ENCODE measurements at places on chromosomes 6 and 20. TPM values are rescaled to one million over a fixed set of nuclear protein-coding genes. Genes with fewer than 3 reads are reported as not detected.

The MEA1 gene
- 73.8 TPM for total RNA-seq

The FILIP1 gene
- 47.1 TPM for total RNA-seq

The MCHR2 gene
- 0.36 TPM for total RNA-seq

The MICB gene
- 1.5 TPM for total RNA-seq

The LHFPL5 gene
- not detected for total RNA-seq

The CTAGE9 gene
- not detected for total RNA-seq

The ACSS1 gene
- total RNA-seq: 29.1 TPM

The PRDM13 gene
- not detected for total RNA-seq

The TP53TG5 gene
- total RNA-seq: not detected

The SLC12A5 gene
- total RNA-seq: not detected

The OSER1 gene
- 47.4 TPM for total RNA-seq

The PLEKHG1 gene
- total RNA-seq: 11.9 TPM

The OR2W1 gene
- not detected for total RNA-seq

The CDC5L gene
- 23.5 TPM for total RNA-seq

The PDE7B gene
- 6.3 TPM for total RNA-seq

The SERINC1 gene
- 256 TPM for total RNA-seq

- peak; percentile 69 for DNase-seq
- no peak overlapping the region for H3K4me3 ChIP-seq
- no peak overlapping the region for H3K27ac ChIP-seq
- H3K27me3 ChIP-seq: no peaks in the 10 kb centered on the region
- H3K36me3 ChIP-seq: no peaks in the 10 kb centered on the region
- H3K4me1 ChIP-seq: no peaks in the 10 kb centered on the region
Measured at GRCh38 chr20:56945057-56945456, 316.0 kb downstream of the TFAP2C start.

GRCh38 chr20:33279261-33279910, 3.6 kb upstream of the BPIFB1 start:
- no peak for DNase-seq
- no peaks in the 10 kb centered on the region for H3K36me3 ChIP-seq
- H3K4me1 ChIP-seq: no peaks in the 10 kb centered on the region
- H3K4me3 ChIP-seq: no peak overlapping the region

- DNase-seq: no peak
- H3K4me1 ChIP-seq: no peaks in the 10 kb centered on the region
- H3K4me3 ChIP-seq: no peak overlapping the region
- no peak overlapping the region for H3K27ac ChIP-seq
- H3K36me3 ChIP-seq: no peaks in the 10 kb centered on the region
Measured at GRCh38 chr6:69487688-69488087, 309.1 kb downstream of the LMBRD1 start.

- no peaks in the 10 kb centered on the region for H3K36me3 ChIP-seq
- H3K4me3 ChIP-seq: no peak overlapping the region
- no peaks in the 10 kb centered on the region for H3K4me1 ChIP-seq
- no peak overlapping the region for H3K27ac ChIP-seq
- no peak for DNase-seq
Measured at GRCh38 chr6:38656896-38657295, 17.2 kb upstream of the BTBD9 start.

GRCh38 chr6:3791526-3792203, 40.2 kb upstream of the PXDC1 start:
- no peak for DNase-seq
- no peaks in the 10 kb centered on the region for H3K36me3 ChIP-seq
- peaks cover 8% of the 10 kb centered on the region for H3K4me1 ChIP-seq
- no peak overlapping the region for H3K27ac ChIP-seq
- H3K4me3 ChIP-seq: no peak overlapping the region
- no peaks in the 10 kb centered on the region for H3K27me3 ChIP-seq

DNA sequence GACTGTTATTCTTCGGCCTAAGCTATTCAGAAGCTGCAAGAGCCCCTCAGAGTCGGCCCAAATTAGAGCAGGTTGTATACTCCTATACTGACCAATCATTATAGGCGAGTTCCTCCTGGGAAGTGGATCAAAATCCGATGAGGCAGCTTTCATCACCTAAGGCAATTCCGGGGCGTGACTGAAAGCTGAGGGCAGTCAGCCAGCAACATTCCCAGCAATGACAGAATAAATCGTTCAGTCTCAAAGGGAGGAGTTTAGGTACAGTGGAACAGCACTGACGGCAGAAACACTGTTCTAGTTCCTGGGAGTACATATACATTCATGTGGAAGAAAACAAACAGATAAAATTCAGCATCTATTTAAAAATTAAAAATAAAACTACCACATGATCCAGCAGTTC, 10.8 kb downstream of the HLA-DQB2 start:
- no peak for DNase-seq
- H3K4me3 ChIP-seq: no peak overlapping the region
- H3K36me3 ChIP-seq: no peaks in the 10 kb centered on the region
- H3K4me1 ChIP-seq: no peaks in the 10 kb centered on the region

GRCh38 chr6:98875375-98875774, 41.0 kb downstream of the POU3F2 start:
- DNase-seq: no peak
- H3K4me3 ChIP-seq: no peak overlapping the region
- H3K4me1 ChIP-seq: no peaks in the 10 kb centered on the region
- H3K27me3 ChIP-seq: no peaks in the 10 kb centered on the region
- H3K27ac ChIP-seq: no peak overlapping the region

GRCh38 chr6:31568537-31568961, 3.5 kb upstream of the LTA start:
- DNase-seq: no peak
- H3K27me3 ChIP-seq: no peaks in the 10 kb centered on the region
- H3K36me3 ChIP-seq: no peaks in the 10 kb centered on the region
- no peak overlapping the region for H3K27ac ChIP-seq

GRCh38 chr20:63534427-63534830, 2.7 kb downstream of the PTK6 start:
- DNase-seq: no peak
- peaks cover 41% of the 10 kb centered on the region for H3K27me3 ChIP-seq
- H3K4me1 ChIP-seq: peaks cover 8% of the 10 kb centered on the region
- no peaks in the 10 kb centered on the region for H3K36me3 ChIP-seq

GRCh38 chr20:33444797-33445560, 1.4 kb upstream of the SNTA1 start:
- no peaks in the 10 kb centered on the region for H3K27me3 ChIP-seq
- H3K4me3 ChIP-seq: no peak overlapping the region
- H3K36me3 ChIP-seq: no peaks in the 10 kb centered on the region
- H3K27ac ChIP-seq: peak overlapping the region; percentile 91
- H3K4me1 ChIP-seq: peaks cover 25% of the 10 kb centered on the region

- DNase-seq: no peak
- no peak overlapping the region for H3K4me3 ChIP-seq
- H3K27ac ChIP-seq: no peak overlapping the region
- H3K27me3 ChIP-seq: no peaks in the 10 kb centered on the region
- H3K4me1 ChIP-seq: no peaks in the 10 kb centered on the region
Measured at GRCh38 chr6:119581220-119581619, 231.7 kb upstream of the MAN1A1 start.

DNA sequence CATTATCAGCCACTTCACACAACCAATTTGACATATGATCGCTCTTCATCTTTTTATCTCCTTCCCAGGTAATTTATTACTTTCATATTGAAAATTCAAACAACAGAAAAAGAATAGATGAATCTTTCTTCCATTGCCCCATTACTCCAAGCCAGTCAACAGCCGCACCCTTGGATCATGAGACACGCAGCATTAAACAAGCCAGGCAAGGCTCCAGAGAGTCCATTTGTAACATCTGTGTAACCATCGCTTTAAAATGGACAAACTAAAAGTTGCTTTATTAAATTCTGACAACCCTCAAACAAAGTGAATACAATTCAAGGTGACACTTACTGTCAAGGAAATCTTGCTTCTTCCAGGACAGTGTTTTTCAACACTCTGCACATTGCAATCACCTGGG, 200.3 kb downstream of the EPM2A start:
- H3K27me3 ChIP-seq: no peaks in the 10 kb centered on the region
- H3K36me3 ChIP-seq: no peaks in the 10 kb centered on the region
- no peaks in the 10 kb centered on the region for H3K4me1 ChIP-seq
- H3K27ac ChIP-seq: no peak overlapping the region
- H3K4me3 ChIP-seq: no peak overlapping the region
- no peak for DNase-seq

DNA sequence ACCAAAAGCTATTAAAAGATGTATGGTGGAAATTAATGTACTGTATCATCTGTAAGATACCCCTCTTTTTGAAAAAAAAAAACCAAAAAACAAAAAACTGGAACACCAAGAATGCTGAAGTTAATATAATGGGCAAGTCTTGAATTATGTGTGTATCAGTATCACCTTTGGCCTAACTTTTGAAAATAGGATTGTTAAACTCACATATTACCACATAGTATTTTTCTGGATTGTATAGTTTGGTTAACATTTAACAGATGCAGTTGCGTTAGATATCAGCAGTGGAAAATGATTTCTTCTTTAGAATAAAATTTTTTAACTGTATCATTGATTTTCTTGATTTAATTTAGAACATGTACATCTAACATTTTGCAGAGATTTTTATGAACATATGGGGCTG, 118.5 kb downstream of the LRRC1 start:
- H3K4me3 ChIP-seq: no peak overlapping the region
- no peak for DNase-seq
- no peaks in the 10 kb centered on the region for H3K36me3 ChIP-seq
- no peaks in the 10 kb centered on the region for H3K4me1 ChIP-seq

DNA sequence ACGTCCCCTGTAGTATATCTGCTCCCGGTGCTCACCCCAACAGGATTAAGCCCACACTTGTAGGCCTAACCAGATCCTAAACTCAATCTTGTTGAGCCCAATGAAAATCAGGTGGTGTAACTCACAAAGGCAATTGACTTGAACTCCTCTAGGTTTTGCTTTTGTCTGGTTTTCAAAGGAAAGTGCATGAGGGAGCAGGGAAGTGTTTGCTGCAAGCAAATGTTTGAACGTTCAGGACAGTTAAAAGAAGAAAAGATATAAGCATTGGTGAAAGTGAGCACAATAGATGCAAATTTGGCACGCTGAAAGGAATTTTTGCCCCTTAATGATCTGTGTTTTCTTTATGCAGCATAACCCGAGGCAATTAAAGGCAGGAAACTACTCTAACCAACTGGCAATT, 212.6 kb downstream of the PLCB1 start:
- no peaks in the 10 kb centered on the region for H3K27me3 ChIP-seq
- H3K4me1 ChIP-seq: peaks cover 49% of the 10 kb centered on the region
- peak overlapping the region; percentile 32 for H3K27ac ChIP-seq
- no peaks in the 10 kb centered on the region for H3K36me3 ChIP-seq

GRCh38 chr6:39173270-39173669, 56.0 kb downstream of the KCNK5 start:
- no peak overlapping the region for H3K27ac ChIP-seq
- no peak for DNase-seq
- H3K4me3 ChIP-seq: no peak overlapping the region
- H3K27me3 ChIP-seq: no peaks in the 10 kb centered on the region
- H3K36me3 ChIP-seq: no peaks in the 10 kb centered on the region
- no peaks in the 10 kb centered on the region for H3K4me1 ChIP-seq

DNA sequence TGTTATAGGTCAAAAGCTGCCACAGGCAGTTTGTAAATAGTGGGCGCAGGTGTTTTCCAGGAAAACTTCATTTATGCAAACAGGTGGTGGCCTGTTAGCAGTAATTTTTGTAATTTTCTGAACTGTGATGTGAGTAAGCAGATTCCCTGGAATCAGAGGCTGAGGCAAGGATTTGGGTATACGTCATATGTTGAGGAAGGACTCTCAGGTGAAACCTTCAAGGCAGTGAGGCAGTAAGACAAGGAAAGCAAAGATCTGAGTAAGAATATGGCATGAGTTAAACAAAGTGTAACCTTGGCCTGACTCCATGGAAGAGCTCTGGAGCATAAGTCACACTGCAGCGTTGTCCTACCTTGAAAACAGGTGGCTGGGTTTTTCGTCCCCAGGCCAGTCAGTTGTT, 291.1 kb upstream of the BTBD3 start:
- DNase-seq: no peak
- H3K36me3 ChIP-seq: no peaks in the 10 kb centered on the region
- H3K27ac ChIP-seq: no peak overlapping the region
- H3K4me3 ChIP-seq: no peak overlapping the region
- no peaks in the 10 kb centered on the region for H3K27me3 ChIP-seq
- no peaks in the 10 kb centered on the region for H3K4me1 ChIP-seq

DNA sequence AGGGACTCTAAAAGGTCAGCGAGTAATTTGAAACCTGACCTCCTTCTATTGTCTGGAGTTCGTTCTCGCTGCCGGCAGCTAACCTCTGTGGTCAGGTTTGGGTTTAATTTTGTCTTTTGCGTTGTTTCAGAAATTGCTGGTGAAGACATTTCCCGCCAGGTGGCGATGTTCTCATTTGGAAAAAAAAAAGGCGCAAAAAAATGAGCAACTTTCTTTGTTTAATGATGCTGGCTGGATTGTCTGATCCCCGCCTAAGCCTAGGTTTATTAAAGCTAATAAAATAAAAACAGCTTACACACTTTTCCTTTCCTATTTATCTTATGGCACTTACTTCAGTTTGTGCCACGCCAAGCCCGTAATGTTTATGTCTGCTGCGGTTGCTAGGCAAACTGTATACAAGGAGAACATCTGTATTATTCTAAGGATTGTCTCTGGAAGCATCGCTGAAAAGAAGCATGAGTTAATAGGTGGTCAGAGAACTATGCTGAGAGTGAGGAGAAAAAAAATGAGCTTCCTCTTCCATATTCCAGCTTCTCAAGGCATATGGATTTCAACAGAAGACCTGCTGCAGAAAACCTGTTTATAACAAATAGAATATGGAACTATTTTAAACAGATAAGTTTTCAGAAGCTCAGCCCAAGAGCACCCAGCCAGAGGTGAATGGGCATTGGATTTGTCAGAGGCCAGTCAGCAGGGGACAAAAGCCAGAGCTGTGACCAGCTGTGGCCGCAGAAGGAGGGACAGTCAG, 205.7 kb downstream of the DOK5 start:
- H3K27me3 ChIP-seq: no peaks in the 10 kb centered on the region
- no peak overlapping the region for H3K4me3 ChIP-seq
- H3K27ac ChIP-seq: no peak overlapping the region

DNA sequence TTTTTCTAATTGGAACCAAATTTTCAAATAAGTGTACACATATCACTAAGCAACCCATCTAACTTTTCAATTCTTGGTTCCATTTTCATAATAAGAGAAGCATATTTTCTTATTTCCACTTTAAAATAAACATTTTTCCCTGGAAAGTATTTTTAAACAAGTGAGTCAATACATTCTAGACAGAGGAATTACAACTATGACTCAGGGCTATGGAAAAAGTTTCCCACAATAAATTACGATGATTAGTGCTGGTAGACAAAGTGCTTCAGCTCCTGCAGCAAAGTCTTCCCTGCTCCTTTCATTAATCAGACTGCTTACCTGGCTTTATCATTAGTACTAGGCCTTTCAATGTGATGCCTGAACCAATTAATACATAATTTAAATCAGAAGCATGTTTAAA, 322.5 kb downstream of the HACE1 start:
- DNase-seq: no peak
- H3K4me1 ChIP-seq: peaks cover 34% of the 10 kb centered on the region
- no peak overlapping the region for H3K4me3 ChIP-seq
- no peaks in the 10 kb centered on the region for H3K36me3 ChIP-seq

- DNase-seq: no peak
- no peak overlapping the region for H3K4me3 ChIP-seq
- H3K27me3 ChIP-seq: no peaks in the 10 kb centered on the region
Measured at GRCh38 chr6:138287144-138287955, 69.1 kb upstream of the PBOV1 start.

- no peaks in the 10 kb centered on the region for H3K36me3 ChIP-seq
- no peaks in the 10 kb centered on the region for H3K4me1 ChIP-seq
- no peak overlapping the region for H3K4me3 ChIP-seq
- no peak overlapping the region for H3K27ac ChIP-seq
- H3K27me3 ChIP-seq: no peaks in the 10 kb centered on the region
Measured at GRCh38 chr6:43796903-43797890, 27.2 kb downstream of the VEGFA start.
